Right ventricle myocardium inferior (tissue), 1 donor: ENCODE measurements at places on chromosomes 1 and 21.

DNA sequence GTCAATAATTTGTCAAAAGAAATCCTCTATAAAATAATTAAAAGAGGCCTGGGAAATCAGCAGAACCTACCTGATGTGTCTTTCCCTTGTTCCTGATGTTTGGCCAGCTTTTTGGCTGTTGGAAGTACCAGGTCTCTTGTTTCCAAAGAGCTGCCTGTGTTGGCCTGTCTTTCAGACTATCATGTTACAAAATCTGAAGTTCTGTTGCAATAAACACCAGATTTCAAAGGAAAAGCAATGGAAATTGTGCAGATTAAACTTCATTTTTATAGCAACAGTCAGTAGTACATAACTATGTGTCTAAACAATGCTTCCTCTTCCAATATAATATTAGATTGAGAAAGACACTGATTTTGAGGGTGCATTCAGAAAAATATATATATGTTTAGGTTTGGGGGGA, 647.2 kb upstream of the CXADR start:
- DNase-seq = no peak

DNA sequence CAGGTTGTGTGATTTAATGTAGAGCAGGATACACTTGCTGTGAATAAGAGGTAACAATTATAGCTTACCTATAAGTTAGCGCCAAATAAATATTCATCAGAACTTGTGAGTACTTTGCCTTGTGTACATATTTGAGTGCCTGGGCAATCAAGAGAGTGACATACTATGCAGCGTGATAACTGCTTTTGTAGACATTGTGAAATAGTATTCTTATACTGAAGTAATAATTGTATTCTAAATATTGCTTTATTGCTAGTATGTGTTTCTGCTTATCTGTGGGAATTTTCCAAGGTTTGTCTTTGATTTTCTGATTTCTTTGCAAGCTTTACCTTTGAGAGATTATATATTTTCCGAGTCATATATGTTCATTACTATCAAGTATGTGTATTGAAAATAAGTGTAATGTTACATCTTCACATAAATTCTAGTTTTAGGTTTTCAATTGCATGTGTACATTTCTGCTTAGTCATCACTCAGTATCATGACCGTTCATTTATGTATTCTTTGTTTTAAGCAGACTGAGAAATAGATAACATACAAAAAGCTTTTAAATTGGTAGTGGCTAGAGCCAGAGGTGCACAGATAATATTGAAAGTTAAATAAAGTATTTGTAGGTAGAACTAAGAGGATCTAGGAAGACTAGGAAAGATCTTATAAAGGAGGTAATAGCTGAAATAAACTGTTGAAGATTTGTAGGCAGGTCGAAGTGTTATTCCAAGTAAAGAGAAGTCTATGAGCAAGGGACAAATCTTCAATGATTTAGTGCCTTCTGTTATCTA, 19.5 kb downstream of the USP25 start:
- DNase-seq = no peak

DNA sequence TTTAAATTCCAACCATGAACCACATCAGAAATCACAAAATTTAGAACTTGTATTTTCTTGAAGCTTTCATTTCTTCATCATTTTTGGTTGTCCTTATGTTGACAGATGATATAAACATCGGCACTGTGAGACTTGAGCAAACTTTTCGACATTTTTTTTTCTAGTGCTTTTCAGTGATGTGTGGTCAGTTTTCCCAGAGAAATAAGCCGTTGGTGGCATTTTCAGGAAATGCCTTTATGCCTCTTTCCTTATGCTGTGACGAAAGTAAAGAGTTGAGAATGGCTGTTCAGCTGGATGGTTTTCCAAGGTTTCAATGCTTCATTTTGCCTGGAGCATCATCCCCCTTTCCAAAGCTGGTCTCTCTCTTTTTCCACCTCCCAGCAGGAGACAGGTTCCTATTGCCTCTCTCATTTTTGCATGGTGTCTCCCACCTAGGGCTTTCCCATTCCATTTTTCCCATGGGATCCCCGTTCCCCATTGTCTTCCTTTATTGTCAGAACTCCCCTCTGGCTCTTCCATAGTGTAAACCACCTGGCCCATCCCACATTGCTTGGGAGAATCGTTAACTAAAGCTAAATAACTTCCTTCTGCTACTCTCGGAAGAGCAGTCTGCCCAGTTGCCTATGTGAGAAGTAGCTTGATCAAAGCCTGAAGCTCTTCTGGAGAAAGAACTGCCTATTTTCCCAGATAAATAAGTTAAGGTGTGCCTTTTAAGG, 61.4 kb upstream of the DYNLT5 start:
- no peak for DNase-seq

DNA sequence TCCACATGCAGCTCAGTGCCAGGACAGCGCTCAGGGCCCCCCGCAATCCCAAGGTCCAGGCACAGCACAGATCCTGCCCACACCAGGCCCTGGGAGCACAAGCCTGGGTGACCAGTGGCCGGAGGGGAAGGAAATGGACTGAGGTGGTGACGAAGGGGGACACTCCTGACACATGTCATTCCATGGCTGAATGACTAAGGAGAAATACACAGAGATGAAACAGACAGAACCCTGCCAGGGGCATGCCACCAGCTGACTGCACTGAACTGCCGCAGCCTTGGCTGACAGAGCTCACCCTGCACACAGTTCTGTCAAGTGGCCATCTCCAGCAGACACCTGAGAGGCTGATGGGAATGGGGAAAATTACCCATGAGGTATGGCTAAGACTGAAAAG, 56.1 kb downstream of the HSF2BP start:
- DNase-seq = peak; percentile 42

DNA sequence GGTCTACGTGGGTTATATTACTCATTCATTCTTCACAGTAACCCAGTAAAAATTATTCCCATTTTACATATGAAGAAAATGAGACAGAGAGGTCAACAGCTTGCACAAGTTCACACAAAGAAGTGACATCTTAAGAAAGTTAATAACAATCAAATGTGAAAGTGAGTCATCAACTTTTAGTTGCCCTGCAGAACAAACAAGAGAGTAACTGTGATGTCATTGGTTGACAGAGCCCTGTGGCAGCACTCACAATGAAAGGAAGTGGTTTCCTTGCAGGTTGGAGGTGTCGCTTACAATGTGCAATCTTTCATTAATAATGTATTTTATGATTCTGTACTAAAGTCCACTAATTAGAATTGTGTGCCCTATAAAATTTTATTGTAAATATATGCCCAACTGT, 369.6 kb downstream of the RYR2 start:
- no peak for DNase-seq

DNA sequence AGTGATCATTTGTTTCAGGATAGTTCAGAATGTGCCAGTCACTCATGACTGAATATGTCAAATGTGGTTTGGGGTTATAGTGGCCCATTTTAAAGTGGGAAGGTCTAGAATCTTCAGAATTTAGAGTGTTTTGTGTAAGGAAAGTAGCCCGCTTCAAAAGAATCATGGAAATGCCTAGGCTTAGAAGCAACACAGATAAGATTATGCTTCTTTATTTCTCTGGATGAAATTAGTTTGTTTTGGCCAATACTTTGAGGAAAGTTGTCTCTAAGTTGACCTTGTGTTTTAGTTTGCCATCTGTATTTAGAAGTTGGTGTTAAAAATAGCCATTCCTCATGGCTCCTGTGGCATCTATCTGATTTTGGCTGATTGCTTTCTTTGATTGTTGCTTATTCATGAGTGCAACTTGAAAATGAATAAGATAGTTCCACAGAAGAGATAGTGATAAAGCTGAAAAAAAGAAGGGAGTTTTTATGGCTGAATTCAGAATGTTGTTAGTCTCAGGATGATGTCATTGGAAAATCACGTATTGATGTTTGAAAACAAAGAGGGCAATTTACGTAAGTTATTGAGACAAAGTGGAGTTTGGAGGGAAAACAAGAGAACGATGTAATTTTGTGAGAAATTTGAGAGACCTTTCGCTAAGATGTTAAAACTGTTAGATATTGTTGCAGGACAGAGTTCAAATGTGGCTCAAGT, 71.9 kb downstream of the PLA2G4A start:
- no peak for DNase-seq

- DNase-seq = no peak
Observed at GRCh38 chr1:47593013-47593568, 155.2 kb downstream of the FOXD2 start.

DNA sequence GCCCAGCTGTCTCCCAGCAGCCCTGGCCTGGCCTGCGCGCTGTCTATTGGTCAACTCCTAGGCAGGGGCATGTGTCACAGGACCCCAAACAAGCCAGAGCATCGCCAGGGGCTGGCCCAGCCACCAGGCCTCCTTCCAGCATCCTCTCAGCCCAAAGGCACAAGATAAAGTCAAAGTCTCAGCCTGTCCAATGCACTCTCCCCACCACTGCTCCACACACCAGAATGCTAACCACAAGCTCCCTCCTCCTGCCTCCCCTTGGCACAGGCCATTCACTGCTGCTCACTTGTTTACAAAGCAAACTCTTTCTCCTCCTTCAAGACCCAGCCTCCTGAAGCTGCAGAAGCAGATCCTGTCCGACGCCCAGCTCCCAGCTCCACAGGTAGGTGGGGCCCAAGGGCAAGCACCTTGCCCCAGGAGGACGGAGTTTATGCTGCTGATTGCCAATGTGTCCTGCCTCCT, 133.4 kb downstream of the DMRTB1 start:
- no peak for DNase-seq

DNA sequence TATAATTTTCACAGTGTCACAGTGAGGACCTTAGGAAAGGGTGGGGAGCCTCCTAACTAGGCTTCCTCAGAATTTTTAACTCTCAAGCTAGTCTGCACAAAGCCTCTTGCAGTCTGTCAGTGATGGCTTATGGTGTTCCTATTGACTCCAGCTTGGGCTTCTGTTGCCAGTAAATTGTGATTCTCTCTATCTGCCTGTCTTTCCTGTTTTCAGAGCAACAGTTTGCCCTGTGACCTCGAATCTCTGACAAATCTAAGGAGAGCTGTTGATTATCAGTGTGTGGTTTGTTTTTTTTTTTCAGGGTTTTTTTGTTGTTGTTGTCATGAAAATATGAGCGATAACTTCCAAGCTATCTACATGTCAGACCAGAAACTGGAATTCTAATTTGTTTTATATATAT, 423.2 kb upstream of the B3GALT2 start:
- no peak for DNase-seq

DNA sequence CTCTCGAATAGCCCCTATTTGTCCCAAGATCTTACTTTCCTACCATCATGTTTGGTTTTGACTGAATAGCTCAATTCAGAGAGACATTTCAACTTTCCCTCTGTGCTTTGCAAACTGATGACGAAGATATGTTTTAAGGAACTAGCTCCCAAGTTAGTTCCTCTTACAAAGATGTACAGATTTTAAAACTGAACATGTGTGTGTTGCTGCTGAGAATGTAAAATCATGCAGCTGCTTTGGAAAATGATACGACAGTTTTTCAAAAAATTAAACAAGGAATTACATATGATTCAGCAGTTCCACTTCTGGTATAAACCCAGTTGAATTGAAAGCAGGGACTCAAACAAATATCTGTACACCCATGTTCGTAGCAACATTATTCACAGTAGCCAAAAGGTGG, 33.6 kb downstream of the KIF26B start:
- no peak for DNase-seq

DNA sequence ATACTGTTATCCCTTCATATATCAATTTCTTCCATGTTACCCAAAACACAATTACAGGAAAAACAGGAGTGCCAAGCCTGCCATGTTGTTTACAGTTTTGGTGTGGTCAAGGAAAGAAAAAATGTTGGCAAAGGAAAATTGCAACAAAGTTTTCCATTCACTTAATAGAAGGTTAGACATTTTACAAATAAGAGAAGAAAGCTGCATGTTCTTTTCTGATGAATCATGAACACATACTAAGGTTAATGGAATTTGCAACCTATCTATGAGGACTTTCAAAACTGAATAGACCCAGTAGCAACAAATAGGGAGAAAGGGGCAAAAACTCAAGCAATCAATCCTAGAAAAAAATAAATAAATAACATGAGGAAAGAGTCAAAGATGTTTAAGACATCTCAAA, 556.7 kb downstream of the DPYD start:
- DNase-seq = no peak

GRCh38 chr1:199242147-199242546, 603.3 kb downstream of the PTPRC start:
- no peak for DNase-seq

DNA sequence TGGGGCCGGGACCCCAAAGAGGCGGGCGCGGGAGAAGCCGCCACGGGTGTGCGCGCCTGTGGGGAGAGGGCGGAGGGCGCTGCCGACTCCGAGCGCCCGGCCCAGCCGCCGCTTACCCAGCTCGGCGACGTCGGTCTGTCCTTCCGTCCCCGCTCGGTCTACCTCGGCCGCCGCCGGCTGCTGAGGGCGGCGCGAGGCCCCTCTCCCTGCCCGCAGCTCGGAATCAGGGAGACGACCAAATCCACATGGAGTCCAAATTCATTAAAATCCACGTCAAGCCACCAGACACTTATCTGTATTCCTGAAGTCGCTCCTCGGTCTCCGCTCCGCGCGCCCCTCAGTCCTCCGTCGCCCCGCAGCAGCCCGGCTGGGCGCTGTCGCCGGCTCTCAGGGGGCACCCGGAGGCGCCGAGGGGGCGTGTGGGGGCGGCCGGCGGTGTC, 637 bp downstream of the PLXNA2 start:
- DNase-seq = no peak

GRCh38 chr1:162197041-162197531, 127.6 kb downstream of the NOS1AP start:
- DNase-seq = no peak

DNA sequence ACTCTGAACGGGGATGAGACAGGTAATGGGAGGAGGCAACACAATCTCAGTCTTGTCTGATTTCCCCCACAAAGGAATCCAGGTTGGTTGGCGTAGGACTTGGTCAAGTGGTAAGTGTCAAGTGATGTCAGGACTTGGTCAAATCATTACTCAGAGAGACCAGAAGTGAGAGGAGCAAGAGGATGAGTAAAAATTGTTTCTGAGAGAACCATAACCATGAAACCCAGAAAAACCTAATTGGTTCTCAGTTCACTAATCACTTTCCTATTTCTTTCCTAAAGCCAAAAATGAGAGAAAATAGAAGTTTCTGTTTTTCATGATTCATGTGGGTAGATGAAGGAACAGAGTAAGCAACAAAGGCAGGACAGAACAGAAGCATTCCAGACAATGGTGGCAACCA, 5.0 kb downstream of the PHC2 start:
- no peak for DNase-seq

- DNase-seq = no peak
Observed at GRCh38 chr1:20785907-20786252, 1.2 kb downstream of the HP1BP3 start.

GRCh38 chr1:20476265-20477038, 9.6 kb downstream of the CAMK2N1 start:
- DNase-seq = peak; percentile 77

- DNase-seq = no peak
Observed at GRCh38 chr1:3101124-3101939, 32.3 kb downstream of the PRDM16 start.

DNA sequence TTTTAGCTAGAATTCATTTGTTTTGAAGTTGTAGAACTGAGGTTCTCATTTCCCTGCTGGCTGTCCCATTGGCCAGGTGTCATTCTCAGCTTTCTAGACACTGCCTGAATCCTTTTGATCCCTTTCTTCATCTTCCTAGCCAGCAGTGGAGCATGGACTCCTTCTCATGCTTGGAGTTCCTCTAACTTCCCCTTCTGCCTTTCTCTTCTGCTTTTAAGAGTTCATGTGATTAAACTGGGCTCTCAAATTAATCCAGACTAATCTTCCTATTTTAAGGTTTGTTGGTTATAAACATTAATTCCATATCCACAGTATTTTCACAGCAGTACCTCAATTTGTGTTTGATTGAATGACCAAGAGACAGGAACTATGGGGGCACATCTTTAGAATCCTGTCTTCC, 52.3 kb downstream of the ADAMTS5 start:
- DNase-seq = no peak
